ENCODE measurements at places on chromosomes 1 and 21. TPM values are rescaled to one million over a fixed set of nuclear protein-coding genes. Genes with fewer than 3 reads are reported as not detected.

IVL gene
- not detected for total RNA-seq

SPRR4 gene
- total RNA-seq = not detected

BARHL2 gene
- total RNA-seq = not detected

IPO13 gene
- total RNA-seq = 39.9 TPM

SYNC gene
- 20.7 TPM for total RNA-seq

OLFML3 gene
- total RNA-seq = 13.6 TPM

LCE2C gene
- total RNA-seq = not detected

GPR37L1 gene
- 0.14 TPM for total RNA-seq

OBSCN gene
- total RNA-seq = 8.8 TPM

MYOG gene
- not detected for total RNA-seq

IFI44 gene
- 28.4 TPM for total RNA-seq

Measured in adrenal gland (tissue), 19 donors.